Stimulated activated CD4-positive, alpha-beta T cell treated with anti-CD3 and anti-CD28 coated beads, Interleukin-4, amount 100 ng/mL, for 1 hour (primary cell): ENCODE measurements at places on chromosomes 7 and 10.

DNA sequence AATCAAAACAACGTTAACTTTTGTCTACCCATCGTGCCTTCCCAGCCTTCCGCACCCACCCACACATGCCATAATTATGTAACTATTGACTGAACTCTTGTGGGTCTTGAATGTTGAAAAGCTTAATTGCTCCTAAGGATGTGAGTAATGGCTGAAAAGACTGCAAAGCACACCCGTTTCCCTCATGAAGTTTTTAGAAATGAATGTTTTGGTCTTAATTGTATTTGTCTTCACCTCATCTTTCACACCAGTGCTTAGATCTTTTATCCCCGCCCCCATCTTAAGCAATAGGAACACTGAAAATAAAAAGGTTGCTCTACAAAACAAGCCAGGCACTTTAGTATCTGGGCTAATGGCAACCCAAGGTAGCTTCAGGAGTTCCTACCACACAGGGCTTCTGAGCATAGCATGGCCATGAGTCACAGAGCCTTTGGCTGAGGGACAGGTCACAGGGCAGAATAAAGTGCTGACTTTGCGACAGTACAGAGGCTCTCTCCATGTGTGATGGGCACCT is 690.5 kb downstream of the PARD3 start:
- DNase-seq, result no peak

GRCh38 chr7:1397491-1398327 is 61.6 kb downstream of the MICALL2 start:
- no peak for DNase-seq

DNA sequence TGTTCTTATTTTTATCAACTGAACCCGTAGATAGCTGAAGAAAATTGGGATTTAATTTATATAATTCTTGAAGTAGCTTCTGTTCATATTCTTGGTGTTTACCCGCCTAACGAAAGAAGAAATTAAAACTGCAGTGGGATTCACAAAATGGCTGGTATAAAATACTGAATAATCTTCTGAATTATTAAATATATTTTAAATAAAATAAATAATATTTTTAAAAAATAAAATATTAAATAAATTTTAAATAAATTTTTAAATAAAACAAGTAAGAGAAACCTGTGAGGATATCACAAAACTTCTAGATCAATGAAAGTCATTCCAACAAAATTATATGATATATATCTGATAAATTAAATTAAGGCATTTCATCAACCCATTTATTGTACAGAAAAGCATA is 99.4 kb downstream of the CNOT4 start:
- DNase-seq, result no peak

DNA sequence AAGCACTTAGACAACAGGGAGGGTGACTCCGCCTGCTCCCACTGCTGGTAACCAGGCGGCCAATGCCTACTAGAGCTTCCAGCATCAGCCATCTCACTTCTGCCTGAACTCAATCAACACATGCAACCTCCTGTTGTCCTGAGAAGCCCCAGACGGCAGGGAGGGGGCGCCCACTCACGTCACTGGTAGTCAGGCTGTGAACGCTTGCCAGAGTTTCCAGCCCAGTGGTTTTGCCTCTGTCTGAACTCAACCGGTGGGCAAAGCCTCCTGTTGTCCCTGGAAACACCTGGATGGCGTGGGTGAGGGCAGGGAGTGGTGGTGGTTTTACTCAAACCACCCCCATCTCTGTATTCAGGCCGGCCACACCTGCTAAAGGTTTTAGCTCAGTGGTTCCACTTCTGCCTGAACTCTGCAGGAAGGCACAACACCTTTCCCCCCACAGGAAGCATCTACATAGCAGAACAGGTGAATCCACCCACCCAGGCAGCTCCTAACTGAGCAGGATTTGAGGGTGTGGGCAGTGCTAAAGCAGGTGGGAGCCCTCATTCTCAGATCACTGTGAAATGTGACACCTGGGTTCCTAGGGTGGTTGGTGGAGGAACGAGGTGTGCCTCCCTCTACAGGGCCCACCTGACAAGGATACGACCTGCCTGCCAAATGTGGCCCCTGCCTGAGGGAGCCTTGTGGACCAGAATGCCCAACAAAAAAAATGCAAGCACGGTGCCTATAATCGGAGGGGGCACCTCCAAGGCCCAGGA is 563.0 kb upstream of the SEMA3D start:
- no peak for DNase-seq

DNA sequence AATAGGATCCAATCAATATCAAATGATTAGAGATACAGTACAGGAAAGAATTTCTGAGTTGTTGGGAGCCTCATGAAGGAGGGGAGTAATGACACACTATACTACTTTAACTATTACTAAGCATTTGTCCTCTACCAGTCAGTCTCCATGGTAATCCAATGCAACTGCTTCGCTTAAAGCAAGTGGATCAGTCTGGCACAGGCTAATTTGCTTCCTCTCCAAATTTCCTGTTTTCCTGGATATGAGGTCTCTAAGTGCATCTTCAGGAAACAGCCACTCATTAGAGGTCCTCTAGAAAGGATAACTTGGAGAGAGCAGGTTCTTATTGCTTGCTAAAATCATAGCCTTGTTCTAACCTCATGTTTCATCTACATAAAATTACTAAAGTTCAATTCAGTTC is 8.4 kb upstream of the SEPTIN7 start:
- no peak for DNase-seq

DNA sequence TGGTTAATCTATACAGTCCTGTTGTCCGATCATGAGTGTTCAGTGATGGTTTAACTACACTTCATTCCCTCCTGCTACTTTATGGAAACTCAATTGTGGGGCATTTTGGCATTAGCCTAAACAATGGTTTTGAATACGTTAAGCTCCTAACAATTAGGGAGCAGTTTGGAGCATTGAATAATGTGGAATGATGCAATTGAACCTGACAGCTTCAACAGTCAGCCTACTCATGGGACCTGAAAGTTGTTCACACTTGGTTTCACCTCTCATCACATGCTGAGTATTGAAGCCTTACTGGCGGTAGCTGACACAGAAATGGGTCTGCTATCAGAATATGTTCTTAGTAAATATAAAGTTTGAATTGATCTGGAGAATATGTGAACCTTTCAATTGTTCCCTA is 186.1 kb downstream of the MLLT10 start:
- DNase-seq, result no peak

GRCh38 chr7:4715410-4715776 is 33.3 kb downstream of the FOXK1 start:
- DNase-seq, result no peak

DNA sequence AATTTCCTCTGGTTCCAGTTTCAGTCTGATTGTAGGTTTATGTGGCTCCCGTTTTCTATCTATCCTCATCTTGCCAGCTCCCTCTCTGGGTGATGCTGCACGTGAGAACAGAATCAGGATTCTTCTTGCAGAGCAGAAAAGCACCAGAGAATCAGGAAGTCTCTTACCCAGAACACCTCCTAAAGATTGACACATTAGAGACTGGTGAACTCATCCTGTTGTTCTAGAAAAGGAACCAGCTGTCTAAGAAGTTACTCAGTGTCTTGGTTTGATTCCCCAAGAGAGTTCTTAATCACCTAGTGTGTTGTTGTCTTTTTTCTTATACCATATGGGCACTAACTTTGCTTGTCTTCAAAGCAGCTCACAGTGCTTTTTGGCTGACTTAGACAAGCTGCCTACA is 152.4 kb downstream of the DGKI start:
- no peak for DNase-seq

DNA sequence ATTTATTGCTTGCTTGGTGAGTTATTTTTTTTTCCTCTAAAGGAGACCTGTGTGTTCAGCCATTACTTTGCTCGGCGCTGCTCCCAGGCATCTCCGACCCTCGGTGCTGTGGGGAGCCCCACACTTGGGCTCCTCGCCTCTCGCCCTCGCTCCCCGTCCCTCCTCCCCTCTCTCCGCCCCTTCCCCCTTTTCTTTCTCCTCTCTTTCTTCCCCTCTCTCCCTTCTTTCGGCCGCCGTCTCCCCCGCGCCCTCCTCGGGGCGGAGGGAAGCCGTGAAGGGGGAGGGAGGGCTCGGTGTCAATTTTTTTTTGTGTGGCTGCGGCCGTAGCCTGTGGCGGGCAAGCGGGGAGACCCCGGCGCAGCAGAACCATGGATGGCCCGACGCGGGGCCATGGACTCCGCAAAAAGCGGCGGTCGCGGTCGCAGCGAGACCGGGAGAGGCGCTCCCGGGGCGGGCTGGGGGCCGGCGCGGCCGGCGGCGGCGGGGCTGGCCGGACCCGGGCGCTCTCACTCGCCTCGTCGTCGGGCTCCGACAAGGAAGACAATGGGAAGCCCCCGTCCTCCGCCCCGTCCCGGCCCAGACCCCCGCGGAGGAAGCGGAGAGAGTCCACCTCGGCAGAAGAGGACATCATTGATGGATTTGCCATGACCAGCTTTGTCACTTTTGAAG is 1.1 kb downstream of the AUTS2 start:
- no peak for DNase-seq

DNA sequence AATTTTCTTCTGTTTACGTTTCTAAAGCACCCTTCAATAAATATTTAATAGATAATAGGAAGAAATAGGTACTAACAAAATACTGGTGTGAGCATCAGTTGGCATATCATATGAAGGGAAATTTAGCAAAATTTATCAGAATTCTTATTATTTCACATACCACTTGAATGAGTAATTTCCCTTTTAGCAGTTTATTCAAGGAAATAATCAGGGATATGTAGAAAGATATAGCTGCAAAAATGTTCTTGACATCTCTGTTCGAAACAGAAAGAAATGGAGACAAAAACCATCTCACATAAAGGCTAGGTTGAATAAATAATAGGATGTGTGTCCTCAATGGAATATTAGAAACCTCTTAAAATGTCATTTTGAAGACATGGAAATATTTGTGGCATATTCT is 35.8 kb upstream of the PIP4K2A start:
- no peak for DNase-seq

GRCh38 chr7:95893484-95893883 is 121.1 kb downstream of the DYNC1I1 start:
- no peak for DNase-seq

GRCh38 chr10:60910543-60910942 is 33.4 kb downstream of the RHOBTB1 start:
- no peak for DNase-seq

GRCh38 chr10:72610466-72610865 is 15.4 kb downstream of the MICU1 start:
- DNase-seq, result no peak

DNA sequence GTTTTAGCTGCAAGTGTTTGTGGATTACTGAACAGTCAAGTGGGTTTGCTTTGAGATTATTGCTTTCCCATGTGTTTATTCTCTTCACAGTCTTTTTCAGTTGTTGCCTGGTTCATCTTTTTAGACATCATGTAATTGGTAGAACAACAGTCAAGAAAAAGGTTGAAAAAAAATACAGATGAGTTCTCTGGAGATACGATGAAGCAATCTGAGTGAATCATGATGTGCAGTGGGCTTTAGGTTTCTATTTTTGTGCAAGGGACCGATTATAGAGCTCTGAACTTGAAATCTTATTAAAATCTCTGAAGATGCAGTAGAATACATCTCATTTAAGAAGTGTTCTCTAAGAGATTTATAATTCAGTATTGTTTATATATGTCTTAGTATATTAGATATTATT is 145.7 kb downstream of the SDK1 start:
- DNase-seq, result no peak

- DNase-seq, result no peak
Measured at GRCh38 chr10:46239247-46239646, 47.5 kb upstream of the ANTXRL start.

DNA sequence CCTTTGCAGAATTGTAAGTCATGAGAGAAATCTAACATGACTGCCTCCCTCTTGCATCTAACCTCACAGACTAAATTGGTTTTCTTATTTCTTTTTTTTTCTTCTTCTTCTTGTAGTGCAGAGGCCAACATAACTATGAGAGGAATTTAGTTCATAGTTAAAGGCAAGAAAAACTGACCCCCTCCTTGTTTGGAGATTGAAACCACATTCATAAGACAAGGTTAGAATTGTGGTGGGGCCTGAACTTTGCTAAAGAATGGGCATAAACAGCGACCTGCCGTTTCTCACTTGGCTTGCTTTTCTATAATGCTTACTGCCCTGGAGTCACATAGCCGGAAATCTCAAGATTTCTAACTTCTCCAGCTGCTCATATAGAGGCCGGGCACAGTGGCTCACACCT is 2.4 kb upstream of the POLM start:
- DNase-seq, result no peak

- peak; percentile 8 for DNase-seq
Measured at GRCh38 chr7:39609113-39609934, 14.0 kb upstream of the RALA start.

DNA sequence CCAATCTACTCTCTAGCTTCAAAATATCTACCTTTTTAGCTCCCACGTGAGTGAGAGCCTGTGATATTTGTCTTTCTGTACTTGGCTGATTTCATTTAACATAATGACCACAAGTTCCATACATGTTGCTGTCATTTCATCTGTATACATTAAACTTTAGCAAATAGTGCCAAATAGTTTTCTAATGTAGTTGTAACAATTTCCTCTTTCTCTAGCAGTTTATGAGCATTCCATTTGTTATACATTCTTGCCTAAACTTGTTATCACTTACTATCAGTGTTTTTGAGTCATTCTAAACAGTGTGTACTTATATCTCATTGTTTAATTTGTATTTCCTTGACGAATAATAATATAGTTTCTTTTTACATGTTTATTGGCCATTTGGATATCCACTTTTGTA is 77.2 kb downstream of the NEUROD6 start:
- no peak for DNase-seq

DNA sequence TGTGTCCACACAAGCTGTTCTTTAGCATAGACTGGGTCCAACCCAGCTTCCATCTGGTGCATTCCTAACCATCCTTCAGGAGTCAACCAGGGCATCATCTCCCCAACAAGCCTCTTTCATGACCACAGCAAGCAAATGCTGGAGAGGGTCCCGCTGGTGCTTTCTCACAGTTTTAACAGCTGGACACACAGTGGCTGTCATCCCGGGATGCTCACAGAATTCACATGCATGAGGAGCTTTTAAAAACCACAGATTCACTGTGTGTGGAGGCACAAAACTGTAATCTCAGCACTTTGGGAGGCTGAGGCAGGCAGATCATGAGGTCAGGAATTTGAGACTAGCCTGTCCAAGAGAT is 6.4 kb upstream of the CYP3A7 start:
- no peak for DNase-seq

- no peak for DNase-seq
Measured at GRCh38 chr7:131948434-131949053, 392.1 kb upstream of the PODXL start.

GRCh38 chr10:71314694-71315225 is 4.3 kb upstream of the SLC29A3 start:
- DNase-seq, result no peak

- no peak for DNase-seq
Measured at GRCh38 chr10:4267086-4267773, 482.2 kb upstream of the KLF6 start.
